ENCODE measurements at places on chromosomes 11 and 22.
A peak's percentile ranks its signal among the peaks of the same experiment; 100 is the strongest.

GRCh38 chr22:19674129-19674928 is 40.0 kb upstream of the SEPTIN5 start:
- no peak for DNase-seq

- no peak for DNase-seq
These were observed 316.0 kb downstream of the ETS1 start for GRCh38 chr11:128271401-128271800.

DNA sequence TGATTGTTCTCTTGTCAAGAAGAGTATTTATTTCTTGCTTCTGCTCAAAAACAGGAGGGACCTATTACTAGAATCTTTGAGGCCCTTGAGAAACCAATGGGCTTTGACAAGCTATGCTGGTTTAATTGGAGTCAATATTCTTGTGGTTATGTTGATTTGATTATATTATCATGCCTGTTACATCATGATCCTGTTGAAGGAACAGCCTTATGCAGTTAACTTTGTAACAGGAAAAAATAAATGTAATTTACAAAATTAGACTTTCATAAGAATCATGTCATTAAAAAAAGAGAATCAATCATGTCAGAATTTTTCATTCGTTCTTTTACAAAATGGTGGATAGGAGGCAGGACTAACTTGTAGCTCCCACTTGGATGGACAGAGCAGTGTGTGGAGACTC is 386.1 kb upstream of the DDI1 start:
- no peak for DNase-seq

GRCh38 chr11:74541466-74541865 is 47.9 kb upstream of the LIPT2 start:
- DNase-seq, result no peak

DNA sequence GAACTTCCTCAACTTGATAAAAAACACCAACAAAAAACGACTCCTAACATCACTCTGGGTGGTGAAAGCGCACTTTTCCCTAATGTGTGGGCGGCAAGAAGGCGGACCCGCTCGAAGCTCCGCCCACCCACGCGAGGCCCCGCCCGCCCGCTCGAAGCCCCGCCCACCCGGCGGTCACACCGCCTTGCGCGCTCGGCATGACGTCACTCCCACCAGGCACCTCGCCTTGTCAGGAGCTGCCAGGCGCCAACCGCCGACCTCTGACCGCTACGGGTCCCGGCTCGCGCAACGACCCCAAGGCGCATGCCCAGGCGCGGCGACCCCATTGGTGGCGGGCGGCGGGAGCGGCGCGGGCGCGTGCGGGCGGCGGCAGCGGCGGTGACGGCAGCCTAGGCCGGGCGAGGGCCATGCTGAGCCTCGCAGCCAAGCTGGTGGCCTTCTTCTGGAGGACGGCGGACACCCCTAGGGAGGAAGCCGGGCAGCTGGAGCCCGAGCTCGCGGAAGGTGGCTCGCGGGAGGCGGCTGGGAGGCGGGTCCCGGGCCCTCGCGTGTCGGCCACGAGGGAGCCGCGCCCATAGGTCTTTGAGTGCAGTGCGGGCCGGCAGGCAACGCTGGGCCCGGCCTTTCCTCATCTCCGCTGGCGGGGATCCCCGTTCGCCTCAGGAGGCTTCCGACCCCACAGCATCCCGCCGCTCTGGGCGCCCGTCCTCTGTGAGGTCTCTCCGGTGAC is at the start of gene MOV10L1:
Gene MOV10L1 (plus strand): TSS at position 325 of the 730 bp plus-strand sequence. CDS start 83 bp downstream, at position 408.
- no peak for DNase-seq

- no peak for DNase-seq
These were observed 5.0 kb downstream of the DPF2 start for GRCh38 chr11:65338676-65339075.

- DNase-seq, result no peak
These were observed 30.9 kb downstream of the OR4D9 start for GRCh38 chr11:59542142-59542810.

GRCh38 chr11:119863851-119864601 is 135.0 kb upstream of the NECTIN1 start:
- DNase-seq, result no peak

GRCh38 chr11:74203966-74204365 is 32.9 kb downstream of the PPME1 start:
- no peak for DNase-seq

DNA sequence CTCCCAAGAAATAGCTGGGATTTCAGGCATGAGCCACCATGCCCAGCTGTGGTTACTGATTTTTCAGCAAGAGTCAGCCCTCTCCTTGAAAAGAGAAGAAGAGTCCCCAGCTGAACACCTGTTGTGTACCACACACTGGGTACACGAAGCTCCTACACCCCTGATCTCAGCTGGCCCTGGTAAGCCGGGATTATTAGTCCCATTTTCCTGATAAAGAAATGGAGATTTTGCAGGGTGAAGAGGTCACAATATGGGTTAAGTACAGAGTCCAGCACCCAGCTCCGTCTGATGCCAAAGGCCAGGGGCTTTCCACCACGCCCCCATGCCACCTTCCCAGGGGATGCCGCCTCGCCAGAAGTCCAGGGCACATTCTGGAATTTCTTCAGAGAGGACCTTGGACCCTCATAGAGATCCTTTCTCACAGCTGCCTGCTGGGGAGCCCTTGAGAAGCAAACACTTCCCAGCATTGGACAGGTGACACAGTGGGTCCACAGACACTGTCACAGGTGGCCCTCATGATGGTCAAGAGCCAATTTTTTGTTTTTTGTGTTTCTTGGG is 19.8 kb upstream of the HMOX1 start:
- DNase-seq, result no peak

- DNase-seq, result peak; percentile 84
These were observed 4.3 kb downstream of the CYB561A3 start for GRCh38 chr11:61357233-61357893.

- DNase-seq, result no peak
These were observed 98.9 kb upstream of the SLC5A12 start for GRCh38 chr11:26820739-26821138.

DNA sequence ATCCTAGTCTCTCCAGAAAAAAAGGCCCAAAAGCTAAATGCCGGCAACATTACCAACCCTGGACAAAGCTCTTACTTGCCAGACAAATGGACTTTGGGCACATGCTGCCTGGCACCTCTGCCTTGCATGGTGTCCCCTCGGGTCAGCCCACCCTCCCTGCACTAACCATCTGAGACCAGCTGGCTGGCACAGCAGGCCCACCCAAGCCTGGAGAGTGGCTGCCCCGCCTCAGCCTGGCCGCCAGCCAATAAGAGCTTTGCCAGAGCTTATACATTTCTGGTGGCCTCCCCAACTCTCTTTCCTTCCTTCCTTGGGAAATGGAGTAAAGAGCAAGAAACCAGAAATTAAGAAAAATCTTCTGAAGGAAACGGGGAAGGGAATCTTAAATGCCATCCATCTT is 24.5 kb downstream of the MCHR1 start:
- no peak for DNase-seq

DNA sequence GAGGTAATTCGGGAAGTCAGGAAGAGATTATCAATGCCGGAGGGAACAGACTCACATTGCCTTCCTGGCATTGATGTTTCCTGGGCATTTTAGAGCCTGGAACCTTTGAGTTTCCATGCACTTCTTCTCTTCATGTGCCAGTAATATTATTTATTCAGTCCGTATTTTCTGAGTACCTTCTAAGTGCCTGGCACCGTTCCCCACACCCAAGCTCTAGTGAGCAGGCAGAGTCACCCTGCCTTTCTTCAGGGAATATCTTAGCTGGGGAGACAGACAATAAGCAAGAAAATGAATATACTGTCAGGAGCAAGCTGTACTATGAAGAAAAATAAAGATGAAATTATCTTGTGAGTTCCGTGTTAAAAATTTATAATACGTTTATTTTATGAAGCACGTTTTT is 136.2 kb upstream of the SEZ6L start:
- no peak for DNase-seq

All from stimulated activated naive B cell treated with anti-CD40 and anti-IgM and Interleukin-4, amounts not matched to agents 10 μg/mL and 1 μg/mL and 100 μg/mL, for 72 hours (primary cell).